Panc1 (cell line): ENCODE measurements at places on chromosomes 4 and X. TPM values are rescaled to one million over a fixed set of nuclear protein-coding genes. Genes with fewer than 3 reads are reported as not detected.
A peak's percentile ranks its signal among the peaks of the same experiment; 100 is the strongest.

TMPRSS11B gene
- not detected for total RNA-seq

BMPR1B gene
- total RNA-seq, result 0.62 TPM

CPZ gene
- 0.15 TPM for total RNA-seq

KIF4A gene
- 62.6 TPM for total RNA-seq

PLAC8 gene
- 154 TPM for total RNA-seq

PF4V1 gene
- 0.51 TPM for total RNA-seq

AWAT2 gene
- not detected for total RNA-seq

GABRE gene
- total RNA-seq, result 0.18 TPM

CXXC4 gene
- 0.59 TPM for total RNA-seq

DACH2 gene
- 0.18 TPM for total RNA-seq

FATE1 gene
- total RNA-seq, result not detected

ADH1B gene
- 0.98 TPM for total RNA-seq

EGFL6 gene
- not detected for total RNA-seq

NALF2 gene
- 1.5 TPM for total RNA-seq

RBM47 gene
- total RNA-seq, result 2.0 TPM

RHOXF2B gene
- total RNA-seq, result 0.10 TPM

DNA sequence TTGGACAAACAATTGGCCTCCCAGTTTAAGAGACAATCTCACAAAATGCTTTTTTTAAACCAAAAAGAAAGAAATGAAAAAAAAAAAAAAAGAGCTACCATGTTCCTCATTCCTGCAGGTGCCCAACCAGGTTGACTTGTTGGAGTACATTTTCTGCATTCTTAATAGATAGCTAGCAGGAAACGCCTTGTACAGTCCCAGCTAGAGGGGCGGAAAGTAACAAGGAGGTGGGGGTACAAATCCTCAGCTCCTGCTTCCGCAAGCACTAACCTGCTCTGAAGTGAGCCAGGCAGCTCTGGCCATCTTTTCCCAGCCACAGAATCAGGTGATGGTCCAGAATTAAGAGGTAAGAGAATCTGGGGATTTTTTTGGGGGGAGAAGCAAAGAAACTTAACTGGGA is at the start of gene VGLL1:
TSS of gene VGLL1 (plus strand) at position 265 of the 400 bp plus-strand sequence. CDS start 3,806 bp downstream, outside the sequence.
- no peak for DNase-seq

- no peak for DNase-seq
These were observed 79.8 kb downstream of the FUNDC1 start for GRCh38 chrX:44462850-44463249.

GRCh38 chr4:175891851-175892250 is 79.8 kb upstream of the GPM6A start:
- peak; percentile 8 for DNase-seq

- no peak for DNase-seq
These were observed 557 bp upstream of the ARHGEF6 start for GRCh38 chrX:136781180-136781797.

GRCh38 chrX:71653344-71653743 is 14.0 kb upstream of the LOC101059915 start:
- no peak for DNase-seq

DNA sequence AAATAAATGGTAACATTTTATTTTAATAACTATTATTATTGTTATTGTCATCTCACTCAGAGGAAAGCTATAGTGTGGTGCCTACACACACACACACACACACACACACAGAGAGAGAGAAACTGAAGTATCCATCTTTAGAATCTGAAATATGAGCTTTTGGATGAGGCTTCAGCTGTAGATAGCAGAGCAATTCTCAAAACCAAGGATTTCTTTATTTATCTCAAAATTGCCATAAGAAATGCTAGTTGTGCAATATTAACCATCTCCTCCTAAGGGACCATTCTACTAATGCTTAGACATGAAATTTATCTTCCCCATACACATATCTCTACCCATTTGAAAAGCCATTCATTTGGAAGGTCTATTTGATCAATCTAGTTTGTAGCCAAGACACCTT is 50.1 kb upstream of the SGMS2 start:
- DNase-seq, result no peak

DNA sequence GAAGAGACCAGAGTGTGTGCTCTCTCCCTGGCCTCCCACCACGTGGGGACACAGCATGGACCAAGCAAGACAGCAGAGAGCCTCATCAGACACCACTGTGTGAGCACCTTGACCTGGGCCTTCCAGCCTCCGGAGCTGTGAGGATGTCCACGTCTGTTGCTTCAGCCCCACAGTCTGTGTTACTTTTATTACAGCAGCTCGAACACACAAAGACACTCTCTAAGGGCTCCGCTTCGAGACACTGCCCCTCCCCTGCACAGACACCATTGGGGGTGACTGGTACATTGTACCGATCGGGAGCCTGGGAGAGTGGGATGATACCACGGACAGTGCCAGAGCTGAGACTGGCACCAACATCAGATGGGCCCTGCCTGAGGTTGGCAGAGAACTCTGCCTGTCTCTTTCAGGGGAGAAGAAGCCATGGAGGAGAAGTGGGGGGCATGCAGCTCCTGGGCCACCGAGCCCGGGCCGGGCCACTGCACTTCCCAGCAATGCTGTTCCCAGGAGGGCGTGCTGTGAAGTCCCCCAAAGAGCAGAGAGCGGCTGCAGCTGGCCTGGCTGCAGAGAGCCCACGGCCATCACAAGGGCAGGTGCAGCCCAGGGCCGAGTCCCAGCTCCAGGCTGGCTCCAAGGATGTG is 48.1 kb upstream of the HMX1 start:
- no peak for DNase-seq

- no peak for DNase-seq
These were observed 91.8 kb downstream of the STOX2 start for GRCh38 chr4:183996868-183997267.

GRCh38 chr4:70533211-70533610 is 14.8 kb downstream of the AMTN start:
- no peak for DNase-seq

- no peak for DNase-seq
These were observed 355.4 kb downstream of the ANK2 start for GRCh38 chr4:113404841-113405240.

GRCh38 chrX:7996414-7996813 is 69.2 kb upstream of the PNPLA4 start:
- peak; percentile 10 for DNase-seq

DNA sequence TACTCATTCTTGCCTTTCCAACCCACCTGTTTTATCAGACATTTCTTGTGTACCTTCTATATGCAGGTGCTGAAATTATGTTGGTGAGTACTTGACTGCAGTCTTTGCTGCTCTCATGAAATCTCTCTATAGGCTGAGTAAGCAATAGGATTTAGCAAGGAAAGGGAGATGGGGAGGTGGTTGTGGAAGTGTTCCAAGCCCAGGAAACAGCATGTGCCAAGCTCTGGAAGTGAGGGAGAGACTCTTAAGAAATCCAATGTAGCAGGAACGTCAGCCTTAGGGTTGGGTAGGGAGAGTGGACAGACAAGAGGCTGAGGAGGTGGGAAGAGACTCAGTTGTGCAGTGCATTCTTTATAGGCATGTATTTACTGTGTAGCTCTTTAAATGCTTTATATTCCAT is 5.6 kb downstream of the SEPTIN11 start:
- DNase-seq, result no peak

- DNase-seq, result no peak
These were observed 4.9 kb upstream of the TLR8 start for GRCh38 chrX:12901486-12901885.

- no peak for DNase-seq
These were observed 33.5 kb downstream of the HTRA3 start for GRCh38 chr4:8303081-8303480.

GRCh38 chr4:106738121-106738520 is 298.0 kb downstream of the DKK2 start:
- DNase-seq, result no peak

- DNase-seq, result no peak
These were observed 157.1 kb upstream of the PGRMC2 start for GRCh38 chr4:128444544-128445302.

GRCh38 chrX:104359124-104359523 is 104.4 kb upstream of the ESX1 start:
- DNase-seq, result no peak

- DNase-seq, result no peak
These were observed 34.2 kb downstream of the FAT1 start for GRCh38 chr4:186689476-186689875.

DNA sequence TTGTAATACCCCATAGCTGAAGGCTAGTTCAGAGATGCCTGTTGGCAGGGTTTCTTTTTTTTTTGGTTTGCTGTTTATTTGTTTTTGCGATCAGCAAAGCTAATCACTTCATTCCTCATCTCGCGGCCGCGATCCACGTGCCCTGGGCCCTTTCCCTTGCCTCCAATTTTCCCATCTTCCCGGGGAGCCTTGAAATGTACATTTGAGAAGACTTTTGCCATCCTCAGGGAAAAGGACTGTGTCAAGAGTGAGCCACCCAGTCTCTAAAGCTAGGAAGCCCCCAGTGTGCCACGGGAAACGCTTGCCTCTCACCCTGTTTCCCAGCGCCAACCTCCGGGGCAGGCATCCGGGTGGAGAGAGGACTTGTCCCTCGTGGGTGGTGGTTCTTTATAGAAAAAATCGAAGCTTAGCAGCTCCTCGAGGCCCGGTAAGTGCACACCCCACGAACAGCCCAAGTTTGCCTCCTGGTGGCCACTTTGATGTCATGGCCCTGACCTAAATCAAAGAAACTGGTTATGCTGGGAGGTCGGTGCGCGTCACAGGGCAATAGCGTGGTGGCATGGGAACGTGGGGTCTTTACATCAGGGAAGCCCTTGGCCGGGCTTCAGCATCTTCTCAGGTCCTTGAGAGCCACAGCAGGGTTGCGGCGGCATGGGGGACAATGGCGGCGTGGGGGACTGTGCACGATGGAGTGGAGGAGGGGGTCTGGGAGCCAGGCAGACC is 42.0 kb downstream of the MAP7D3 start:
- DNase-seq, result no peak

GRCh38 chr4:18524667-18525066 is 503.1 kb upstream of the LCORL start:
- no peak for DNase-seq

DNA sequence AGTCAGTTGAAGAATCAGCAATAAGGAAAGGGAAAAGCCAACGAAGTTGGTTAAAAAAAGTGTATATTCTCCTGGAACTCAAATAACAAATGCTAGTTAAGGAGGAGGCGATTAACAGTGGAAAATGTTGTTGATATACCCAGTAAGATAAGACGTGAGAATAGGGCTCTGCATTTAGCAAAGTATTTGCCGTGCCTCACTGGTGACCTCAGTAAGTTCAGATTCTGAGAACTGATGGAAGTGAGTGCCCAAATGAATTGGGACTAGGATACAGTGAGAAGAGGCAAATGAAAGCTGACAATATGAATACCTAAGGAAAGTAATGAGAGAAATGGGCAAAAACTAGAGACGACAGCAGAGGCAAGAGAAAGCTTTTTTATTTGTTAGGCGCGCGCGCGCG is 3.5 kb downstream of the TECRL start:
- DNase-seq, result no peak

GRCh38 chr4:103425406-103425805 is 227.3 kb upstream of the CENPE start:
- no peak for DNase-seq

DNA sequence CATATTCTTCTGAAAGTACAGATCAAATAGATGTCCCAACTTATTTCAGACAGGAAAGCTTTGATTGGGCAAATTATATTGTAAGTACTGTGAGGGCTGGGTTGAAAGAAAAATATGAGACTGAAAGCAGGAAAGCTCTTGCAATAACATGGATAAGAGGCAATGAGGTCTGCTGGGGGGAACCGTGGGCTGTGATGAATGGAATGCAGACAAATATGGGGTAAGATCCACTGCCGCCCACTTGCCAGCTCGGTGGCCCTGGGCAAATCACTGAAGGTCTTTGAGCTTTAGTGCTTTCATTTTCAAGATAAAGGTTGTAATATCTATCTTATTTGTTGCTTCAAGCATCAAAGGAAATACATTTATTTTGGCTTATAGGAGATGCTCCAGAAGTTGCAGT is 51.0 kb downstream of the AGA start:
- no peak for DNase-seq

GRCh38 chr4:73187325-73187724 is 71.3 kb downstream of the ANKRD17 start:
- no peak for DNase-seq

GRCh38 chr4:138672393-138672976 is 343.1 kb upstream of the NOCT start:
- DNase-seq, result no peak

GRCh38 chr4:48261281-48261680 is 8.4 kb downstream of the TEC start:
- DNase-seq, result no peak

- DNase-seq, result no peak
These were observed 26.7 kb upstream of the STS start for GRCh38 chrX:7120878-7121219.

- DNase-seq, result no peak
These were observed 97.4 kb downstream of the NLGN4X start for GRCh38 chrX:6131287-6131686.

GRCh38 chrX:71954458-71954857 is 43.8 kb downstream of the NHSL2 start:
- DNase-seq, result no peak

DNA sequence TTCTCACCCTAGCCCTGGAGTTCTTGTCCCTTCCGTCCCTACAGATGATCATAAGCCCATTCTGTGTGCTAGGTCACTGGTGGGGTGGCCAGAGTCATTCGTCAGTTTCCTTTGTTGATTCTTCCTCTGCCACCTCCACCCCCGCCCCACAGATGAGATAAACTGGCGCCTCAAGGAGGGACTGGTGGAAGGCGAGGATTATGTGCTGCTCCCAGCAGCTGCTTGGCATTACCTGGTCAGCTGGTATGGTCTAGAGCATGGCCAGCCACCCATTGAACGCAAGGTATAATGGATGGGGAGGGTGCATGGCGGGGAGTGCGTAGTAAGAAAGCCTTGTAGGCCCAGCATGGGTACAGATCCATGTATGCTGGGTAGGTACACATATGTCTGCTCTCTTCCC is 6.4 kb downstream of the USP11 start:
- no peak for DNase-seq

GRCh38 chrX:71111921-71112431 is 599 bp upstream of the IL2RG start:
- no peak for DNase-seq

GRCh38 chrX:66892004-66892403 is 253.1 kb upstream of the EDA2R start:
- no peak for DNase-seq

DNA sequence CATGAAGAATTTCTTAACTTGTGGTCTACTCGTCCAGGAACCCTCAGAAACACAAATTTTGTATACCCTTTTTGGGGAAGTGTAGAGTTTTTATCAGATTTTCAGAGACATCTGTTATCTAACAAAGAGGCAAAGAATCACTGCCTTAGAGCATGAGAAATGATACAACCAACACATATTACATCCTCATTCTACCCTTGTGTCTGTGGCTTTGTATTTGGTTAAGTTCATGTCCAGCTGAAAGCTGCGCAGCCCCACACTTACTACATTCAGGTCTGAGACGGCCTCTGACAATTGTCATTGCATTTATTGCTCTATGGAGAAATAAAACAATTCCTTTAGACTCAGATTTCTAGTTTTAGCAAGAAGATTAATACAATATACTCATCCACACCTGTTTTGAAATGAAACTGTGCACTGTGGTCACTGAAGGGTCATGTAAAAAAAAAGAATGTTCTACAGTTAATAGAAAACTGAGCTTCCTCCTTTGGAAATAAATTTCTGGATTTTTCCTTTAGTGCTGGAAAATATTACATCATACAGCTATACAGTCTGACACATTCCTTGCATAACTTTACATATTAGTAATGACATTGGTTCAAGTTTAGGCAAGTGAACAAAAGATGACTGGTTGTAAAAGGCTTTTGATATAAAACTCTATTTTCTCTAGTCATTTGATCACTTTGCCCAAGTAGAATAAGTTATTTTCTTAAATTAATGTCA is 39.8 kb downstream of the GLRB start:
- peak; percentile 7 for DNase-seq
